ENCODE measurements at places on chromosomes 3 and 15. TPM values are rescaled to one million over a fixed set of nuclear protein-coding genes. Genes with fewer than 3 reads are reported as not detected.

The CSTA gene
- total RNA-seq, result 0.59 TPM

The CPN2 gene
- total RNA-seq, result not detected

The P2RY13 gene
- total RNA-seq, result not detected

The CHAC1 gene
- 41.9 TPM for total RNA-seq

The RTF1 gene
- 16.3 TPM for total RNA-seq

The SLC7A14 gene
- 4.9 TPM for total RNA-seq

The SCG5 gene
- total RNA-seq, result 30.9 TPM

The PLEKHO2 gene
- 23.2 TPM for total RNA-seq

The USP50 gene
- not detected for total RNA-seq

The ZNF609 gene
- total RNA-seq, result 16.3 TPM

The P2RY14 gene
- not detected for total RNA-seq

The DENND6A gene
- total RNA-seq, result 11.9 TPM

All from smooth muscle cell of the umbilical artery (primary cell).